Type B pancreatic cell (in vitro differentiated cells): ENCODE measurements at places on chromosomes 4 and X. TPM values are rescaled to one million over a fixed set of nuclear protein-coding genes. Genes with fewer than 3 reads are reported as not detected.

DNA sequence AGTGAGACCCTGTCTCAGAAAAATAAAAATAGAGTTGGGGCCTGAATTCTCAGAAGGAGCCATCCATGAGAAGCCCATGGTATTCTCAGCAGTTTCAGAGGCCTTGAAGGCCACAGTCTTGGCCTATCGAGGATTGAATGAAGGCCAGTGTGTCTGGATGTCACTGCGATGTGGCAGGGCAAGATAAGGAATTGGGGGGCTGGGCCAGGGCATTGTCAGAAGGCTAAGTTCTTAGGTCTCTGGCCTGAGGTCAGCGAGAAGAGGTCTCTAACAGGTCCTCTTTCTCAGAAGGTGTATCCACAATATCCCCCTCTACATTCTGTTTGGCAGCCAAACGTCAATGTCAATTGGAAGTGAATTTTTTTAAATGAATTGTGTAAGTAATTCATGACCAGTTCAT, 5.7 kb downstream of the ZNF275 start:
- H3K4me1 ChIP-seq, result no peaks in the 10 kb centered on the region
- peaks cover 31% of the 10 kb centered on the region for H3K36me3 ChIP-seq
- no peak overlapping the region for H3K4me3 ChIP-seq
- no peaks in the 10 kb centered on the region for H3K27me3 ChIP-seq

- H3K27me3 ChIP-seq, result no peaks in the 10 kb centered on the region
- no peaks in the 10 kb centered on the region for H3K36me3 ChIP-seq
- no peak overlapping the region for H3K4me3 ChIP-seq
- no peaks in the 10 kb centered on the region for H3K4me1 ChIP-seq
These were observed 2535.1 kb downstream of the ARAP2 start for GRCh38 chr4:33709247-33709646.

DNA sequence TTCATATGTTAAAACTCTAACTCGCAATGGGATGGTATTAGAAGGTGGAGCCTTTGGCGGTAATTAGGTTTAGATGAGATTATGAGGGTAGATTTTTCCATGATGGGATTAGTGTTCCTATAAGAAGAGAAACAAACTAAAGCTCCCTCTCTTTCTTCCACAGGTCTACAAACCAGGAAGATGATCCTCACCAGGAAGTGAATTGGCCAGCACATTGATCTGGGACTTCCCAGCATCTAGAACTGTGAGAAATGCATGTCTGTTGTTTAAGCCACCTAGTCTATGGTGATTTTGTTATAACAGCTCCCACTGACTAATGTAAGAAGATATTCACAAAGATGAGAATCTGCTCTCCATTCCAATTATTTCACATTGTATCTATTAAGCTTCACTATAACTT, 2266.9 kb downstream of the PCDH7 start:
- H3K27ac ChIP-seq, result no peak overlapping the region
- H3K36me3 ChIP-seq, result no peaks in the 10 kb centered on the region
- no peak overlapping the region for H3K4me3 ChIP-seq
- no peaks in the 10 kb centered on the region for H3K27me3 ChIP-seq

SPACA5 gene
- total RNA-seq, result not detected in 2 replicates

ADH7 gene
- total RNA-seq, result 0.17 and 0.83 TPM in 2 replicates

- H3K27ac ChIP-seq, result no peak overlapping the region
- no peaks in the 10 kb centered on the region for H3K27me3 ChIP-seq
These were observed 391.2 kb upstream of the ADGRL3 start for GRCh38 chr4:60808726-60809485.

ENPEP gene
- 6.2 and 8.6 TPM in 2 replicates for total RNA-seq

GRCh38 chr4:61246034-61246433, 45.9 kb downstream of the ADGRL3 start:
- H3K27me3 ChIP-seq, result no peaks in the 10 kb centered on the region
- peaks cover 27% of the 10 kb centered on the region for H3K4me1 ChIP-seq
- DNase-seq, result no peak
- no peak overlapping the region for H3K4me3 ChIP-seq
- no peaks in the 10 kb centered on the region for H3K36me3 ChIP-seq
